AG04450 (cell line): ENCODE measurements at places on chromosomes 13 and 19.

- no peak for DNase-seq
Observed at GRCh38 chr19:34126966-34127365, 45.3 kb upstream of the LSM14A start.

GRCh38 chr13:64180756-64181155, 2765.1 kb upstream of the PCDH20 start:
- DNase-seq: no peak

- no peak for DNase-seq
Observed at GRCh38 chr19:13804830-13805683, 9.8 kb downstream of the ZSWIM4 start.

DNA sequence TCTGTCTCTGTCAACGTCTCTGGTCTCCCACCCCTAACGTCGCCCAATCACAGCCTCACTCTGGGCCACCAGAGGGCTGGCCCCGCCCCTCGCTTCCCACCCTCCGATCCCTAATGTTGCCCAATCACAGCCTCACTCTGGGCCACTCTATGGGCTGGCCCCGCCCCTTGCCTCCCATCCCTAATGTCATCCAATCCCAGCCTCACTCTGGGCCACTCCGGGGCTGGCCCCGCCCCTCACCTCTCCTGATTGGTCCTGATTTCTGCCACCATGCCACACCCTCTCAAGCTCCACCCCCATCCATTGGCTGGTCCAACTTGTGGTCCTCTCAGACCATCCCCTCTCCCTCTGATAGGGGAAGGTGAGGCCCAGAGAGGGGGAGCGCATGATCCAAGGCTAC, 24.9 kb downstream of the CELF5 start:
- no peak for DNase-seq

GRCh38 chr19:34963573-34964406, at the start of gene ZNF792:
Gene ZNF792, minus strand, starts transcription at chr19:34964229. Its CDS starts 567 bp downstream, at chr19:34963662.
- peak; percentile 4 for DNase-seq

DNA sequence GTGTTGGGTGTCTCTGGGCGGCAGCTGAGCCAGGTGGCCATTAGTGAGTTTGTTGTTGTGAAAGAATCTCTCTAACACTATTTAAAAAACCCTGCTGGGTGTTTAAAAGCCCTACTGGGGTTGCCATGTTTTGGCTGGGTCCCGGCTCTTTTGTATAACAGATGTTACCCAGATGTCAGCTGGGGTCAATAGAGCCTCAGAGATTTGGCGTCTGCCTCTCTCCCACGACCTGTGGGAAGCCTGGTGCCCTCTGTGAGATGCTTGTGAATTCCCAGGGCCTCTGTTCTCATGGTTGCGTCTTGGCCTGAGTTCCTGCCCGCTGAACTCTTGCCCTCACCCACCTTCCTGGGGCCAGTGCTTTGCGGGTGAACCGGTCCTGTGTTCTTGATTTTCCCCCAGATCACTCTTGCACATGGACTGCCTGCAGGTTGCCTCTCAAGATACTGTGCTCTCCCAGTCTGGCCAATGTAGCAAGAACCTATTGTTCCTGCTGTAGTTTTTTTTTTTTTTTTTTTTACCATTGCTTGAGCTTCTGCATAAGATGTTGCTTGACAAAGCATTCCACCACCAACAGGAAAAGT, 9.5 kb downstream of the NFILZ start:
- no peak for DNase-seq

- DNase-seq: no peak
Observed at GRCh38 chr13:102466610-102467190, 64.9 kb upstream of the FGF14 start.

- no peak for DNase-seq
Observed at GRCh38 chr19:5933391-5934068, 19.5 kb downstream of the CAPS start.

- no peak for DNase-seq
Observed at GRCh38 chr19:50654882-50655281, 5.6 kb downstream of the C19orf81 start.

DNA sequence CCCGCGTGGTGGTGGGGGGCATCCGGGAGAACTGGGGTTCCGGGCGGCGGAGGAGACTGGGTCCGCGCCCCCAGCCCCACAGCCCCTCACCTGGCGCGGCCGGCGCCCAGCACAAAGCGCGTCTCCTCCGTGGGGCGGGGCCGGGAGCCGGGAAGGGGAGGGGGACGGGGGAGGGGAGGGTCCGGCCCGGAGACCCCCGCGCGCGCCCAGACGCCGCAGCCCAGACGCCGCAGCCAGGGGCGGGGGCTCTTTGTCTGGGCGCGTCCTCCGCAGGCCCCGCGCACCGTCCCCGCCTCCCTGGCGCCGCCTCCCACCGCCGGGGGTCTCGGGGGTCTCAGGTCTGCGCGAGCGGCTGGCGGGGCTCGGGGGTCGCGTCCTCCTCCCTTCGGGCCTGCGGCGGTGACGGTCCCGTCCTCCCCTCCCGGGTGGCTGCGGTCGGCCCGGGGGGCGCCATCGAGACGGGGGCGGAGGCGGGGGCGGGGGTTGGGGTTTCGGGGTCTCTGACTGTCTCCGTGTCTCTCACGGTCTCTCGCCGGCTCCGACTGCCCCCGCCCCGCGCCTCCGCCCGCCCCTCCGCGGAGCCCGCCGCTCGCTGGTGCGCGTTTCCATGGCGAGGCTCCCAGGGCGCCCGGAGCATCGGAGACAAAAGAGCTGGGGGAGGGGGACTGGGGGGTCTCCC, at the start of gene PLPPR3:
PLPPR3 (minus strand) TSS at position 131 of the 679 bp plus-strand sequence. CDS start 396 bp downstream, outside the sequence.
- no peak for DNase-seq

DNA sequence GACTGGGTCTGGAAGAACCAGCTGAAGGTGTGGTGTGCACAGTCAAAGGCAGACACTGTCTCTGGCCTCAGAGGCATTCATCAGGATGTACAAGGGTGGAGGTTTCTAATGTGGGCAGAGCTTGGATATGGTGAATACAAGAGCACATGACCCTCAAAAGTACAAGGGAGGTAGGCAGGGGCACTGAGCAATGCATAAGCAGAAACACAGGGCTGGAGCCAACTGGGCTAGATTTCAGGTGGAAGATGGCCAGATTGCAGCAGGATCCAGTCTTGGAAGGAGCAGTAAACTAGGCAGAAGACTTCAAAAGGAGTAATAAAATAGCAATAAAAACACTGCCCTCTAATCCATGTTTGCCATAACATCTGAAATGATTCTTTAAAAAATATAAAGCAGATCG, 417.1 kb downstream of the OLFM4 start:
- DNase-seq: no peak

DNA sequence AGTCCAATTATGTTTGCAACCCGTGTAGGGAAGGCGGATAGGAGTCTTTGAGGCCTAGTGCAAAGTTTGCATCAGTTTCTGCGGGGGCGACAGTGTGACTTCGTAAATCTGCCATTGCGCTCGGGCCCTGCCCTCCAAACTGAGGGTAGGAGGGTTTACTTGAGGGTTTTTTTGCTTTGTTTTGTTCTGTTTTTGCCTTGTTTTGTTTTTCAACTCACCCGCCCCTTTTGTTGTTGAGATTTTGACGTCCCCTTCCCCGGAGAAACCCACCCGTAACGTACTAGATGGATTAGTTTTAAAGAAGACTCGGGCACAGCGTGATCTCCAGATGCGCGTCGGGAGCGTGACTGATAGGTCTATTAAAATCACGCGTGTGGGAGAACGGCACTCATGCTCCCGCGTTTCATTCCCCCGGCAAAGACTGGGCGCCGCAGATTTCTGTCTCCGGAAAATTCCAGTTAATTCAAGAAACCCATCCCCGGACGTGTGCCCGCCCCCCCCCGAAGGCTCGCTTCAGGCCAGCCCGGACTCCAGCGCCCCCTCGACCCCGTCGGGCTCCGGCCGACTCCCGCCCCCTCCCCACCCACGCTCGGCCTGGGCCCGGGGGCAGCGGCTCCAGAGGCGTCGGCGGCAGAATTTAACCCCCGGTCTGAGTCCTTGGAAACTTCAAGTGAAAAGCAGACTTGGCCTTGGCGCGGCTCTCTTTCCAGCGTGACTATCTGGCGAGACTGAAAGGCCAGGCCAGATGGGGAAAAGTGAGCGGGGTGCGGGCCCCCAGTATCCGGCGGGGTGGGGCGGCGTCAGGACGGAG, 5.0 kb downstream of the SOX1 start:
- DNase-seq: no peak

DNA sequence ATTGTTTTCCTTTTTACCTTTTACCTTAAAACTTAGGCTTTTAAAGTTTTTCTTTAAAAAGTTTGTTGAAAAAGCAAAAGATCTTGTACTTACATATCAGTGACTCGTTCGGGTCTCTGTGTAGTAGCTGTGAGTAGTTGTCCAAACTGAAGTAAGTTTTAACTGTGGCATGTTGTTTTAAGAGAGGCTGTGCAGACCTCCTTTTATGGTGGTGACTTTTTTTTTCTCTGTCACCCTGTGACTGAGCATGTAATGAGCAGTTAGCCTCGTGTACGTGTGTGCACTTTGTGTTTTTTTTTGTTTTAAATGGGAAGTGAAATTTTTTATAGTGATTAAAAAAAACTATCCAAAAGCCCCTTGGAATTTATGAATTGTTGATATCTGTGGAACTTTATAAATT, at the start of gene GPR183:
GPR183 (minus strand) TSS at position 153 of the 400 bp plus-strand sequence. CDS start 11,254 bp downstream, outside the sequence.
- no peak for DNase-seq

- DNase-seq: no peak
Observed at GRCh38 chr13:70253411-70253810, 145.2 kb upstream of the KLHL1 start.

- no peak for DNase-seq
Observed at GRCh38 chr13:83780227-83780626, 102.0 kb downstream of the SLITRK1 start.

DNA sequence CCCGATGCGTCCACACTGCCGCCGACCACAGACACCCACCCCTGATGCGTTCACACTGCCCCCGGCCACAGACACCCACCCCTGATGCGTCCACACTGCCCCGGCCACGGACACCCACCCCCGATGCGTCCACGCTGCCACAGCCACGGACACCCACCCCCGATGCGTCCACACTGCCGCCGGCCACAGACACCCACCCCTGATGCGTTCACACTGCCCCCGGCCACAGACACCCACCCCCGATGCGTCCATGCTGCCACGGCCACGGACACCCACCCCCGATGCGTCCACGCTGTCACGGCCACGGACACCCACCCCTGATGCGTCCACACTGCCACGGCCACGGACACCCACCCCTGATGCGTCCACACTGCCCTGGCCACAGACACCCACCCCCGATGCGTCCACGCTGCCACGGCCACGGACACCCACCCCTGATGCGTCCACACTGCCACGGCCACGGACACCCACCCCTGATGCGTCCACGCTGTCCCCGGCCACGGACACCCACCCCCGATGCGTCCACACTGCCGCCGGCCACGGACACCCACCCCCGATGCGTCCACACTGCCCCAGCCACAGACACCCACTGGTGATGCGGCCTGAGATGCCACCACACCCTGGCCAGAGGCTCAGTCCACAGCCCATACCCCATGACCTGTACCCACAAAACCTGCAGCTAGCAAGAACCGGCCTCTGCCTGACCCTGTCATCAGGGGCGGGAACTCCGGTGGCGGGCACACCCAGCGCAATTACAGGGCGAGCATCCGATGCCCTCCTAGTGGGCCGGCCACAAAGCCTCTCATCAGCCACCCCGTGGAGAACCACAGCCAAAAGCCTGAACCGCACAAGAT, 28.4 kb downstream of the RASA3 start:
- DNase-seq: no peak

DNA sequence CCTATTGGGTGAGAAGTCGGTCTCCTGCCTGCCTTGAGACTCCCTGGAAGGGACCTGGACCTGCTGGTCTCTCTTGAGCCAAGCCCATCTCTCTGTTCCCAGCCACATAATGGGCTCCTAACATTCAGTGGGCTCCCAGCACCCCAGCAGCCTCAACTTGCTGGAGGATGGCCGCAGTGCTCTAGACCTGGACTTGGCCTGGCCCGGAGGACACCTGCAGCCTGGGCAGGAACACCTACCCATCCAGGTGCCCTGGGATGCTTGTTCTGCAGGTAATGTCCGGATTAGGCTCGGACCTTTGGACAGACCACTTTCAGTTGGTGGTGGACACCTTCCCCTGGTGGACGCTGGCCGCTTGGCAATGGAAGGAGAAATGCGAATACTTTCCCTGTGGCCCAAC, 214.6 kb downstream of the URI1 start:
- no peak for DNase-seq

GRCh38 chr19:33110137-33110910, 21.6 kb upstream of the WDR88 start:
- peak; percentile 44 for DNase-seq

GRCh38 chr19:46665072-46665471, 4.1 kb upstream of the DACT3 start:
- DNase-seq: no peak

GRCh38 chr13:111323950-111324651, 3.7 kb downstream of the TEX29 start:
- DNase-seq: no peak

- no peak for DNase-seq
Observed at GRCh38 chr13:33868343-33868994, 50.5 kb downstream of the RFC3 start.

DNA sequence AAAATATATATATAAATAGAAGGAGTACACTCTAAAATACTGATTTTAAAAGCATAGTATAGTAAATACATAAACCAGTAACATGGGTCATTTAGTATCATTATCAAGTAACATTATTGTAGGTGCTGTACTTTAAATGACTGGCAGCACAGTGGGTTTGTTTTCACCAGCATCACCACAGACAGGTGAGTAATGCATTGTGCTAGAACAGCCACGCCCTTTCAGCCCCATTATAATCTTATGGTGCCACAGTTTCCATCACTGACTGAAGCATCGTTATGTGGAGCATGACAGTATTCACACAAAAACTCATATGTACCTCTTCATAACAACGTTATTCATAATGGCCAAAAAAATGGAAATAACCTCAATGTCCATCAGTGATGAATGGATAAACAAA, 88.3 kb downstream of the DHRS12 start:
- no peak for DNase-seq

- DNase-seq: no peak
Observed at GRCh38 chr19:10544242-10544752, 593 bp downstream of the ATG4D start.

DNA sequence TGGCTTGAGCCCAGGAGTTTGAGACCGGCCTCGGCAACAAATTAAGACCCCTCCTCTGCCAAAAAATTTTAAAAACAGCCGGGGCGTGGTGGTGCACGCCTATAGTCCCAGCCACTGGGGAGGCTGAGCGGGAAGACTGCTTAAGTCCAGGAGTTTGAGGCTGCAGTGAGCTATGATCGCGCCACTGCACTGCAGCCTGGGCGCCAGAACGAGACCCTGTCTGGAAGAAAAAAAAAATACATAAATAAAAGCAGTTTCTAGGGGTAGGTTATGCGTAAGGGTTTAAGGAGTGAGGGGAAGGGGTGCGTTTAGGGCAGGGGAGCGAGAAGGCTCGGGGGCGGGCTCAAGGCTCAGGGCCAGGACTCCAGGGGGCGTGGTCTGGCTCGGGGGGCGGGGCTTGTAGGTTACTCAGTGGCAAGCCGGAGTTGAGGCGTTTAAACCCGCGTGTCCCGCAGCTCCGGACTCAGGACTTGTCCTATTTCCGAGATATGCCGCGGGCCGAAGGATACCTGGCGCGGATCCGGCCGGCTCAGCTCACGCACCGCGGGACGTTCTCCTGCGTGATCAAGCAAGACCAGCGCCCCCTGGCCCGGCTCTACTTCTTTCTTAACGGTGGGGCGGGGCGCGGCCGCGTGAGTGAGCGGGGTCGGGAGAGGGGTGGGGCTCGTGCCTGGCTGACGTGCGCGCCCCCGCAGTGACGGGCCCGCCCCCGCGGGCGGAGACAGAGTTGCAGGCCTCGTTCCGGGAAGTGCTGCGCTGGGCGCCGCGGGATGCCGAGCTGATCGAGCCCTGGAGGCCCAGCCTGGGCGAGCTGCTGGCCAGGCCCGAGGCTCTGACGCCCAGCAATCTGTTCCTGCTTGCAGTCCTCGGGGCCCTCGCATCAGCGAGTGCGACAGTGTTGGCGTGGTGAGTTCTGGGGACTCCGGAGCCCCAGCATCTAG, 10.7 kb downstream of the SPACA6 start:
- peak; percentile 67 for DNase-seq

- DNase-seq: no peak
Observed at GRCh38 chr19:47002853-47003610, 16.6 kb upstream of the NPAS1 start.
